ENCODE measurements at places on chromosomes 5 and 9.

DNA sequence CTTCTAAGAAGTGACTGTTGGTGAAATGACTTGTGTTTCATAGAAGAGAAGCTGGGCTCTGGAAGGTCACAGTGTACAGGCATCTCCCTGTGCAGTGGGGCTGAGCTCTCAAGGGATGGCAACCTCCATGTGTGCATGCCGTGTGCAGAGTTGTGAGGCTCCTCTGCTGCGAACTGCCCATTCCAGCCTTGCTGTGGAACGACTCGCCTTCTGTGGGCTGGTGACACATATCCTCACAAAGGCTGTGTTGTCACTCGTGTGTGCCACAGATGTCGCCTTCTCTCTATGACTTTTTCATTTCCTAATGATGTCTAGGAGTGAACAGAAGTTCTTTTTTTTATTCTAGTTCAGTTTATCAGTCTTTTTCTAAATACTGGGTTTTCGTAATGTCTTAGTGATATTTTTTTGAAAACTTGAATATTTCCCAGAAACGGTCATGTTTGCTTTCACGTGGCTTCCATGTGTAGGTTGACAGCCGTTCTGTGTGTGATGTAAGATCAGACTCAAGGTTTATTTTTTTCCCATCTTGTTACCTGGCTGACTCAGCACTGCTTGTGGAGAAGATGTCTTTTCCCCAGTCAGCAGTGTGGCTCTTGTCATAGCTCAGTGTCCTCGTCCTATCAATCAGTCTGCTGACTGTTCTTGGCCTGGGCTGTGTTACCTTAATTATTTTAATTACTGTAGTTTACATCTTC lies 57.3 kb upstream of the CACNA1B start:
- DNase-seq = no peak

GRCh38 chr9:68964102-68964541 lies 49.8 kb downstream of the PRKACG start:
- no peak for DNase-seq

DNA sequence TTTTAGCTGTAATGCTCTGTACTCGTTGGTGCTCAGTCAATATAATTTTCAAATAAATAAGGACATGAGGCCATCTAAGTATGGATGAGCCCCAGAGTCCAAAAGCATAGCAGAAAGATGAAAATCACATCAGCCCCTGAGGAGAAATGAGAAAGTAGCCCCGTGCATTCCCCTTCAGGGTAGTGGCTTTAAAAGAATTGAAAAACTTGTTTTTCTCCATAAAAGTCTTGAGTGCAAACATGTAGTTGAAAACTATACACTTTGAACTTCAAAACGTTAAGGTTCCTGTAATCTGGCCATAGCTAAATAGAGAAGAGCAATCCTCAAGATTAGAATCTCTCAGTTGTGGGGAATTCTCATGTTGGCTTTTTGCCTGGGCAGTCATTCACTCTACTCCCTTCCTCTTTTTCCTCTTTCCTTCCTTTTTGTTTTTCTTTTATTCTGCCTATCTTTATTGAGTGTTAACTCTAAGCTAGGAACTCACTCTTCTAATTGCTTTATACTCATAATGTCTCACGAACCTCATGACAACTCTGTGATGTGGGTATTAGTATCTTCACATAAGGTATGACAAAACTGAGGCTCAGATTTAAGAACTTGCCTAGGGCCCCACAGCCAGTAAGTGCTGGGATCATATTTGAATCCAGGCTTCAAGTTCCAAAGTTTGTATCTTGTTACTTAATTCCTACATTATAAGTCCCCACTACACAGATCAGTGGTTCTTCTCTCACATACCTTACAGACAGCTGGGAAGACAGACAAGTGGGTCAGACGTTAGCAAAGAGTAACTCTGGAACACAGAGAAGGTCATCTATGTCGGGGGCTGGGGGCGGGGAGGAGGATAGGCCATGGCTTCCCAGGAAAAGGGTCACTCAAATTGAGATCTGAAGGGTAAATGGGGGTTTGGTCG lies 46.4 kb upstream of the ABCA1 start:
- no peak for DNase-seq

DNA sequence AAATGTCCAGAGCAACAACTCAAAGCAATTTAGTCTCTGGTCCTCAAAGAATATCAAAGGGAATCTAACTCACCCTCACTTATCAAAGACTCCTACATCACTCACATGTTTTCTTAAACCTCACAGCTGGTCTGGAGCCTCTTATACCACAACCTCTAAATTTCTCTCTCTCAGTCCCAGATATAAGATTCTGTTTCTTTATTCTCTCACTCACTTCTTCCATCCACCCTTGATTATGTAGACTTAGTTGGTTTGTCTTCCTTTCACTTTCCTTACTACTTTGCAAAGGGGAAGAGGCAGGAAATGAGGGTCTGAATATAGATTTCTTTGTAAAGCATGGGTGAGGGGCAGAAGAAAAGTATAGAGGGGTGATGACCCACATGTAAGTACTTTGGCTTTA lies 75.4 kb upstream of the STARD4 start:
- no peak for DNase-seq

- no peak for DNase-seq
These were observed 36.1 kb downstream of the MARCHF11 start for GRCh38 chr5:16143361-16144049.

DNA sequence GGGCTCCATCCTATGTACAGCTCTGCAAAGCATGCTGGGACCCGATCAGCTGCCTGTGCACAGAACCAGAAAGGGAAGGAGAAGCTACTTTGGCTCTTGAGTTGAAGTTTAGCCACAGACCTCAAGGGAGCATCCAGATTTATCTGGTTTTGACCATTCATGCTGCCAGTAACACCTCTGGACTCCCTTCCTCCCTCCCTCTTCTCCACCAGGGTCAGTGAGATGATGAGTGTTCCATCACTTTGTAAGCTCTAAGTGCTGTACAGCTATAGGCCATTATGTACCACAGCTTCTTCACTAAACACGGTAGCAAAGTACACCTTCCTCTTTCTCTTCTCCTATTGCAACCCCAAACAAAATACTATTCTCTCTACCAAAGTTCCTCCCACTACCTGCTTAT lies 77.9 kb downstream of the GLIS3 start:
- no peak for DNase-seq

GRCh38 chr9:109916316-109916715 lies 136.3 kb downstream of the PALM2AKAP2 start:
- no peak for DNase-seq

DNA sequence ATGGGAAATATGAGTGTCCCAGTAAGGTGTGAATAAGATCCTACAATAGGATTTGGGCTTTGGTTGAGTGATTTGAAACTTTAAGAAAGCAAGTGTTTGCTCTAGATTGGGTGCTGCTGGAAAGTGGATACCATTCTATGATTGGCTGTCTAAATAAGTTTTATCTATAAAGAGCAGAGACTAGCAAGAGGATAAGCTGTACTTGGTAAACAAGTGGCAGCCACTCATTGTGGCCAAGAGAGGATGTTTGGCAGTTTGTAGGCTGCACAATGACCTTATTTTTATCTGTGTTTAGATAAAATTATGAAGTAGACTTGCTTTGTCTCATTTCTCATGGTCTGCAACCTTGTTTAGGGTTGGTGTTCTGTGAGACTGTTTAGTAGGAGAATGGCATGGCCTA lies 341.6 kb upstream of the PIK3R1 start:
- no peak for DNase-seq

GRCh38 chr5:116272281-116272941 lies 187.6 kb downstream of the COMMD10 start:
- DNase-seq = no peak

DNA sequence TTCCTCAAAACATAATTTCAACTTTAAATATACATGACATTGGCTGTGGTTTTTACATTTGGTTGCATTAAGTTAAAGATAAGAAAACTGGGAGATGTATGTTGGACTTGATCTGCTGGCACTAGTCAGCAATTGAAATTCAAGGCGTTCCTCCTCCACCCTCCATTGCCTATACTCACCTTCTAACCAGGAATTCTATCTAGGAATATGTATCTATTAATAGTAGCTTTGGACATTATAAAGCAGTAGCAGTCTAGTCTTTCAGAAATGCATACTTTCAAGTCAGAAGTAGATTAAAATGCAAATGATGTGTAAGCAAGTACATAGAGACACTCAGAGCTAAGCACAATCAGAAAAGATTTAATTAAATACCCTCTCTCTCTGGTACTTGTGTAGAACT lies 24.9 kb downstream of the FER start:
- no peak for DNase-seq

GRCh38 chr5:141366016-141366896 lies 2.3 kb downstream of the PCDHGA5 start:
- no peak for DNase-seq

- DNase-seq = no peak
These were observed 73.2 kb downstream of the PIK3R1 start for GRCh38 chr5:68288707-68289134.

GRCh38 chr9:114221706-114222465 lies 66.5 kb downstream of the COL27A1 start:
- DNase-seq = no peak

DNA sequence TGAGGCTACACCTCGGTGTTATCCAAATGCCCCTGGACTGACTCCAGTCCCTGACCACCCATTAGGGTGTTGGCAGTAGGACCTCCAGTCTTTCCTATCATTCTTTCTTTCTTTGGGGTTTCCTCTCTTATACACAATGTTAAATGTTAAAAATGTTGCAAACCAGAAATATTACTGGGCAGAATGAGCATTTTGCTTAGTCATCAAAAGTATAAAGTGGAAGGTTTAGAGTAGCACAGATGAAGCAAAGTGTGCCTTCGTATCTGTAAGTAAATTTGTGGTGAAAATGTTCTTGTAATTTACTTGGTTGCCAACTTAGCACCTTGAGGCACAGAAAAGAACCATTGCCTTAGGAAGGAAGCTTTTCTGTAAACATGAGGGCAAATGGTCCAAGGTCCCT lies 21.7 kb upstream of the UNC13B start:
- DNase-seq = no peak

- DNase-seq = no peak
These were observed 221.1 kb upstream of the ACTBL2 start for GRCh38 chr5:57703721-57704120.

GRCh38 chr9:129397335-129397734 lies 219.3 kb upstream of the IER5L start:
- no peak for DNase-seq

All from spinal cord (tissue), 10 donors.